ENCODE measurements at places on chromosomes 1 and 21.

DNA sequence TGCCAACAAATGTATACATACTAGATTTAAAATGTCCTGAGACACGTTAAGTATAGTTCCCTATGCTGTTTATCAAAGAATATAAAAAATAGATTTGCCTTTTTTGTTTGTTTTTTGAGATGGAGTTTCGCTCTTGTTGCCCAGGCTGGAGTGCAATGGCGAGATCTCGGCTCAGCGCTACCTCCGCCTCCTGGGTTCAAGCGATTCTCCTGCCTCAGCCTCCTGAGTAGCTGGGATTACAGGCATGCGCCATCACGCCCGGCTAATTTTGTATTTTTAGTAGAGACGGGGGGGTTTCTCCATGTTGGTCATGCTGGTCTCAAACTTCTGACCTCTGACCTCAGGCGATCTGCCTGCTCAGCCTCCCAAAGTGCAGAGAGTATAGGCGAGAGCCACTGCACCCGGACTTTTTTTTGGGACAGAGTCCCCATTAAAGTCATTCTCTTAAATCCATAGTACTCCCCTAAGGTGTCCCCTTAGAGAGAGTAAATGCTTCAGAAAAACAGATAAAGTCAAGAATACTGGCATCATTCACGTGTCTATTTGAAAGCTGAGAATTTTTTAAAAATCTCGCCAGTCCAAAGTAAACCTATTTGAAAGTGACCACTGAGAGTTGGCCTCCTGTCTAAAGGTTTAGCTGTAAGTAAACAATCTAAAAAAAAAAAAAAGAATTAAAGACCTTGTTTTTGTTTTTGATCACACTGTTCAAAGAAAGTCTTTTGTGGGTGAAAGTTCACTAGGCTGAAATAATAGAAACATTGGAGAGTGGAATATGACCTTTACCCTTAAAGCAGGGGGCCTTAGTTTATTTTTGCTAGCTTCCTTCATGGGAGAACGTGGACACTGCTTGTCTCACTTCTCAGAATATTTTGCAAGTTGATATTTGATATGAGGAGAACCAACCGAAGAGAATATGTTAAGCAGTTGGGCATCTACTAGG lies 48.0 kb upstream of the SLC16A1 start:
- no peak for DNase-seq

- no peak for DNase-seq
These were observed 17.8 kb downstream of the LBR start for GRCh38 chr1:225410036-225410435.

GRCh38 chr1:227959325-227959860 lies 11.7 kb upstream of the WNT9A start:
- no peak for DNase-seq

DNA sequence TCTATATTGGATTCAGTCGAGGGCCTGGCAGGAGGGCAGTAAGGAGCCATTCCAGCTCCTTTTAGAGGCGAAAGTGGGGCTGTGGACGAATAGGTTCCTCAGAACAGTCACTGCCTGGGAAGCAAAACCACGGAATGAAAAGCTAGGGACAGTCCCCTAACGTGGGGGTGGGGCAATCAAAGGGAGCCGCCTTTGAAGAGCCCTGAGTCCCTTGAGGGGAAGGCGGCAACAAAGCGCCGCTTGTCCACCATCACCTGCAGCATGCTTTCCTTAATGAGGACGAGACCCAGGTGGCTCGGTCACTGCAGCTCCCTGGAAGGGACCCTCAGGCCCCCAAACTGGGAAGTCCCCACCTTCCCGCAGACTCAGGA lies 184.7 kb downstream of the ETS2 start:
- no peak for DNase-seq

- peak; percentile 57 for DNase-seq
These were observed 787 bp downstream of the PTGFR start for GRCh38 chr1:78491451-78492071.
